Heart right ventricle (tissue), 16 donors: ENCODE measurements at places on chromosomes 16 and 17.

- DNase-seq: no peak
These were observed 11.4 kb upstream of the MYH13 start for GRCh38 chr17:10384175-10384574.

GRCh38 chr17:82752371-82753200, 721 bp downstream of the TBCD start:
- DNase-seq: peak; percentile 38

DNA sequence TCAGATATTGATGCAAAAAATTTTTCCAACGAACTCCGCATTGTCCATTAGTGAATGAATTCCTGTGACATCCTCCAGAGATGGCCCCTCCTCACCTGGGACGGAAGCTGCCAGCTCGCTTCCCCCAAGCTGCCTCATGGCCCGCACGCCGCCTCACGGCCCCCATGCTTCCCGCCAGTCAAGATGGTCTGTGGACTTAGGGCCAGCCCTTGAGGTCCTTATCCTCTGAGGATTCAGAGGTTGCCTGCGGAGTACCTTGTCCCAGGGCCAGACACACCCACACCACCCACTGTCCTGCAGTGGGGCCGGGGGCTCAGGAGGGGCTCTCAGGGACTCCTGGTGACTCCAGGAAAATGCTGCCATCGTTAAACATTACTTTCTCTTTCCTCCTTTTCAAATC, 73.6 kb downstream of the SEC14L1 start:
- DNase-seq: no peak

- no peak for DNase-seq
These were observed 2.0 kb downstream of the WNK4 start for GRCh38 chr17:42782166-42783061.

DNA sequence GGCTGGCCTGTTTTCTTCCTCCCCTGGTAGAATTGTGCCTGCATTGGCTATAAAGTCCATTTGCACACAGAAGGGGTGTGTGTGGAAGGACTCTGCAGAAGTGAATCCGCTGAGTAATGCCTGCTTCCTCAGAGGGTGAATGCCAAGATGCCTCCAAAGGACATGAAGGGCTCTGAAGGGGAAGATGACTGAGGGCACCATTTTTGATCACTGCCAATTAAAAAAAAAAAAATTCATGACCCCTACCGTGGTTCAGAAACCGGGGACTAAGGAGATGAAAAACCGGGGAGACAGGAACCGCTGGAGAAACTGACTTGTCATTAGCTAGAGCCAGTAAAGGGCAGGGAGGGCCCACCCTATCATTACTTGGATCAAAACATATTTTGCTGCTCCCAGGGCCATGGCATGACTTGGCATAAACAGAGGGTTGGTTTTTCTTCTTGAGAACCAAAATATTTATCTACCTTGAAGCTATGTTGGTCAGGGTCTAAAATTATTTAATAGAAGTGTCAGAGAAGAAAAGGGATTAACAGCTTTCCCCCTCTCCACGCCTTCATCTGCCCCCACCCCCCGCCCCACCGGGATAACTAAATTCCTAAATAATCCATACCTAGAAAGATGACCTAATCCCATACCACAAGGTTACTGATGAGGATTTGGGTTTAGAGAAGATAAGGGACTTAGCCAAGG, 3.6 kb upstream of the USP7 start:
- no peak for DNase-seq

DNA sequence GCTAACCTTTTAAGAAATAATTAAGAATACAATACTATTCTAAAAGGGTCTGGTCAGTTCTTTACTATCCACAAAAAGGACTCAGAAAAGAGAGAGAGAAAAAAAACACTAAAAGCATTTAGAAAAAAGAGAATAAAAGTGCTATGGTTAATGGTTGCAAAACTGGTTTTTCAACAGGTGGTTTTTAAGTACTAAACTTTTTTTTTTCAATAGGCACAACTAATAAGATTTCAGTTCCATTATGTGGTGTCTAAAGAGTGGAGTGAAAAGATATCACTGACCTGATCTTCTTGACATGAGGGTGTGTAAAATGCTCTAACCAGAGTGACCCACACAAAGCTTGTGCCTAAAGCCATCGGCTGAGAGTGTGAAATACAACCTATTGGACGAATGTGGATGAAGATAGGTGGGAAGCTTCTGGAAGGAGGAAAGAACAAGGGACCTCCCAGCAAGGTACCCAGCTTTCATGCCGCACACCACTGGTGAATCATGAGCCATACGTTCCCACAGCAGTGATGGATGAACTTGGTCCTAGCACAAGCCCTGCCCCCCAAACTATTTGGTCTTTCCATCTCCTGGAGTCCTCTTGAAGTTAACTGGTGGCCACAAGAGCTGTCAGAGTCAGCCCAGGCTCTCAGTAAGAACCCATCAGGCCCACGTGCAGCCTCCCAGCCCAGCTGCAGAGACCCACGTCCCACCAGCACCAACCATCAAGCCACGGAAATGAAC, 103.0 kb downstream of the ZFHX3 start:
- no peak for DNase-seq

DNA sequence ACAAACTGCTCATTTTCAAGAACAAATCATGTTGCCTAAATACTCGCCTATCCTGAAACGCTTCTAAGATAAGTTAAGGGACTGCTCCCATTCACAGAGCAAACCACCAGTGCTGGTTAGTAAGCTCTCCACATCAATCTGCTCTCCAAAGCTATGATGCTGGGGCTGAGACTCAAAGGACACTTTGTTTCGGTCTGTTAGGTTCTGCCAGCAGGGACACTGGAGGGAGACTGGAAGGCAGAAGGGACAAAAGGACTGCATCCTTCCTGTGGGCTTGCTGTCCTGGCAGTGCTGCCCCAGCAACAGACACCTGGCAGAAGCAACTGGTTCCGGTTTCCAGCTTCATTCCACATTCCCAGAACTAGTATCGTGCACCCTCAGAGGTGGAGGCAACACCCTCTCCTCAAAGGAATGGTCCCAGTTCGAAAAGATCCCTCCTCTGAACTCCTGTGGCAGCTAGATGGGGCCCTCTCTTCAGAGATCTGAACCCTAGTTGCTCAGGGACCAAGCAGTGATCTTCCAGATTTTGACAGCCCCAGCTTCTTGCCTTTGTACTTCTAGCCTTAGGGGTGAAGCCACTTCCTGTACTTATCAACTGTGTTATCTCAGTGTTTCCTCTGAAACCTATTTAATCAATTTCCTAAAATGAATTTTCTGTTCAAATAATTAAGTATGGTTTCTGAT, 73.4 kb upstream of the GSG1L start:
- no peak for DNase-seq

DNA sequence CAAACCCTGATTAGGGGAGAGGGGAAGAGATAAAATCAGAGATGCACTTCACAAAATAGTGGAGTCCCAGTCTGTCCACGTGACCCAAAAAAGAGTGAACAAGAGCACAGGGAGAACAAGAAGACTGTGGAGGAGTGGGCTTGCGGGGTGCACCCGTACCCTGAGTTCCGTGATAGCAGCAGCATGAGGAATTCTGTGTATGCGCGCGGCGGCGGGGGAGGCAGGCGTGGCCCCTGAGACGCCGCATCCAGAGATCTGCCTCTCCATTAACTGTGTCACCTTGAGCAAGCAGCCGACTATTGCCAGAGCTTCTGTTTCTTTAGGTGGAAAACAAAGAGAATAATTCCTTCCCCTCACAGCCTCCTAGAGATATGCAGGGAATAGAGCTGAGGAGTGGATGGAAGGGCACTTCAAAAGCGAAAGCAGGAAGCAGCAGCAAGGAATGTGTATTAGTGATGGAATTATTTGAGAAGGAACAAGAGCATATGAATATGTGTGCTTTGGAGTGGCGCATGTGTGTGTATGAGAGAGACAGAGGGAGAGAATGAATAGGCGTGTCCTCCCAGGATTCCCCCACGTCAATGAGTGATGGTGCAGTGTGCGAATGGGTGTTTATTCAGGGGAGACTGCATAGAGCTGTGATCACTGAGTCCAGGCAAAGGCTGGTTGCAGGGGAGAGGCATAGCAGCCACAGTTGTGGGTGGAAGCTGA, 10.4 kb upstream of the SOX9 start:
- no peak for DNase-seq

- DNase-seq: peak; percentile 66
These were observed at the start of gene KCNH4 for GRCh38 chr17:42180922-42181850. Gene KCNH4 (minus strand): TSS chr17:42181142. CDS start chr17:42180945, 197 bp downstream.
